Heart left ventricle (tissue), 16 donors: ENCODE measurements at places on chromosomes 1 and 21. TPM values are rescaled to one million over a fixed set of nuclear protein-coding genes. Genes with fewer than 3 reads are reported as not detected.

DNA sequence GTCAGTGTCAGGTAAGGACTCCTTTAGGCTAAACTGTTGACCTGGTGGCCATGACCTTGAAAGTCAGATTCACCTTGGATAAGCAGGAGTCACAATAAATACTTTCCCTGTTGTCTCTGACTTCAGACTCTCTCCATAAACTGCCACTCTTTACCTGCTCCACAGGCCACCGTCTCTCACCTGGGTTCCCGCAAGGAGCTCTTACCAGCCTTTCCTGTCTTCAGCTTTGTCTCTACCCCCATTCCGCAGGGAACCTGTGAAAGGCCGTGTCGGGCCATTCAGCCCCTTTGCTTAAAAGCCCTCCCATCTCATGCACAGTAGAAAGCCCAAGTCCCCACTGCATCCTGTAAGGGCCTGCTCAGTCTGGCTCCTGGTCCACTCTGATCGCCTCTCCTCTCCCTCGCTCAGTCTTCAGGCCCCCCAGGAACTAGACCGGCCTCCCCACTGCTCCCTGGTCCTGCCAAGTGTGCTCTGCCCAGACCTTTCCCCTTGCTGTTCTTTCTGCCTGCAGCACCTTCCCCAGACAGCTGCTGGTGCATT is 79.5 kb downstream of the ACTL8 start:
- H3K4me3 ChIP-seq: no peak overlapping the region
- no peaks in the 10 kb centered on the region for H3K4me1 ChIP-seq
- no peaks in the 10 kb centered on the region for H3K27me3 ChIP-seq

Gene DPH2
- 26.0 TPM for total RNA-seq

GRCh38 chr1:77659879-77660593 is 22.4 kb downstream of the ZZZ3 start:
- H3K4me3 ChIP-seq: no peak overlapping the region
- H3K36me3 ChIP-seq: no peaks in the 10 kb centered on the region
- peaks cover 15% of the 10 kb centered on the region for H3K4me1 ChIP-seq
- no peak for DNase-seq
- no peak overlapping the region for H3K27ac ChIP-seq

- H3K36me3 ChIP-seq: no peaks in the 10 kb centered on the region
- no peaks in the 10 kb centered on the region for H3K27me3 ChIP-seq
- H3K4me3 ChIP-seq: no peak overlapping the region
These were observed 3.8 kb upstream of the S100B start for GRCh38 chr21:46608672-46609111.

Gene TBCE
- total RNA-seq: 15.2 TPM

Gene FTCD
- total RNA-seq: 1.2 TPM

DNA sequence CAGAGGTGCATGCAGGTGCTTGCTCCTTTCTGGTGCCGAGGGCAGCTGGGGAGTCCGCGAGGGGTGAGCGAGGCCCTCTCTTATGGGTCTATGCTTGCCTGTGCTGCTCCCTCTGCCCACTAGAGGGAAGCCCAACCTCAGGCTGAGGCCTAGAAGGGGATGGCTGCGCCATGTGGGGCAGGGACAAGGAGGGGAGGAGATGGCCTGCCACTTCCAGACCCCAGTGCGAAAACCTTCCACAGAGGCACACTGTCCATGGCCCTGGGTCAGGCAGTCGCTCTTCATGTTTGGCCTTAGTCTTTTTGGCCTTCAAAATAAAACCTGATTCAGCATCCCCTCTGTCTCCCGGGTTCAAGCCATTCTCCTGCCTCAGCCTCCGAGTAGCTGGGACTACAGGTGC is 14.0 kb downstream of the RHBG start:
- H3K27me3 ChIP-seq: peaks cover 6% of the 10 kb centered on the region
- no peak overlapping the region for H3K27ac ChIP-seq
- peaks cover 2% of the 10 kb centered on the region for H3K4me1 ChIP-seq
- no peaks in the 10 kb centered on the region for H3K36me3 ChIP-seq
- no peak overlapping the region for H3K4me3 ChIP-seq

DNA sequence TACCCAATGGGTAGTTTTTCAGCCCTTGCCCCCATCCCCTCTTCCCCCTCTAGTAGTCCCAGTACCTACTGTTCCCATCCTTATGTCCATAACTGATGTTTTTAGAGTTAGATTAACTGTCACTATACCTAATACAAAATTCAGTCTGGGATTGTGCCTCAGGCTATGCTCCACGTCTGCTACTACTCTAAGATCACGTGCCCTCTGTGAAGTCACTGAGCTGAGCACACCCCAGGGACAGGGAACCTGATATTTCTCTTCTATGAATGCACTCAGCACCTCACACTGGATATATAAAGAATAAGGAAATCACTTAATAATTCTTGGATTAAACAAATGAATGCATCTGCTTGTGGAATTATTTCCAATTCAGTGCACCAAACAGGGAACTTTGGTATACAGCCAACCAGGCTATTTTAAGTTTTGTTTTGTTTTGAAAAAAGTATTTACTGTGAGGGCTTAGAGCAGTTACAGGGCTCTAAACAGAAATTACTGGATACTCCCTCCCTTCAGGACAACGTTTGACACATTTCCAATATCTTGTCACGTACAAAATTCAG is 307.9 kb downstream of the SMYD3 start:
- no peaks in the 10 kb centered on the region for H3K4me1 ChIP-seq
- no peaks in the 10 kb centered on the region for H3K27me3 ChIP-seq
- H3K4me3 ChIP-seq: no peak overlapping the region
- no peak overlapping the region for H3K27ac ChIP-seq

DNA sequence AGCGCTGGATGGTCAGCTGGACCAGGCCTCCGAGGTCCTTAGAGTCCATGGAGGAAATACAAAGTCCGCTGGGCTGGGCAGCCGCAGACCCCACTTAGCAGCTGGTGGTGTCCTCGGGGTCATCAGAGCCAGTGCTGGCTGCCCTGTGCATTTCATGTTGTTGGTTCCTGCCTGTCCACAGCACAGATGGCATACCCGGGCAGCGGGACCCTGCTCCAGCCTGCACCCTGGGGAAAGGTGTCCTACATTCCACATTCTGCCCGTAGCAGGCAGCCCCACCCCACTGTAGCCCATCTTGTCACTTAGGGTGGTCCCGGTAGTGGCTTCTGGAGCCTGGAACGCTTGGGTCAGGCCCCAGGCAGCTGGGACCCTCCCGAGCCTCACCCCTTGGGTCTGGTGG is 19.8 kb downstream of the PRKCZ start:
- no peaks in the 10 kb centered on the region for H3K36me3 ChIP-seq
- H3K4me3 ChIP-seq: no peak overlapping the region
- no peak for DNase-seq
- no peaks in the 10 kb centered on the region for H3K4me1 ChIP-seq
- H3K27ac ChIP-seq: no peak overlapping the region

Gene CD52
- total RNA-seq: 3.1 TPM

DNA sequence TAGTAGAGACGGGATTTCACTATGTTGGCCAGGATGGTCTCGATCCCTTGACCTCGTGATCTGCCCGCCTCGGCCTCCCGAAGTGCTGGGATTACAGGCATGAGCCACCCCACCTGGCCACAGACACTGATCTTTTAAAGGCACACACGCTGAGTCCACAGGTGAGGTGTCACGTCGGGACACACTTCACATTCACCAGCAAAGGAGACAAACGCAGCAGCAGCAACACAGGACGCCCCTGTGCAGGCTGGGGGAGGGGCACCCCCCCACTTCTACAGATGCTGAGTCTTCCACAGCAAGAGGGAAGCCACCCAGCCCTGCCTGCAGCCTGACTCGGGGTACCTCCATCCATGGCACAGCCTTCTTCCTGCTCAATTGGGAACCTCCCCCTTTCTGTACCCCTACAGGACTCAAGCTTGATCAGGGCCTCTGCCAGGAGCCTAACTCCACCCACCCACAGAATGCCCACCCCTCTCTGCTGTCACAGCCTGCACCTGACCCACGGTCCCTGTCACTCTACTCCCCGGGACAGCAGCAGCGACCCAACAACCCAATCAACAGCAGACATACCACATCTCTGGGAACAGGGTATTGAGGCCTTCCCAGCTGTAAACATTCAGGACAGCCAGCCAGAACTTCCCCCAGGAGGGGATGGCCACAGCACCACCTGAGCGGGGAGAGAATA is 9.5 kb downstream of the LSS start:
- H3K36me3 ChIP-seq: peaks cover 44% of the 10 kb centered on the region
- H3K4me1 ChIP-seq: no peaks in the 10 kb centered on the region
- no peaks in the 10 kb centered on the region for H3K27me3 ChIP-seq
- DNase-seq: no peak
- H3K27ac ChIP-seq: no peak overlapping the region
- no peak overlapping the region for H3K4me3 ChIP-seq

Gene RCSD1
- total RNA-seq: 28.2 TPM

GRCh38 chr1:150961756-150962155 is 12.9 kb downstream of the CERS2 start:
- peaks cover 3% of the 10 kb centered on the region for H3K4me1 ChIP-seq
- no peak overlapping the region for H3K4me3 ChIP-seq
- H3K27me3 ChIP-seq: no peaks in the 10 kb centered on the region
- peaks cover 100% of the 10 kb centered on the region for H3K36me3 ChIP-seq
- no peak overlapping the region for H3K27ac ChIP-seq

DNA sequence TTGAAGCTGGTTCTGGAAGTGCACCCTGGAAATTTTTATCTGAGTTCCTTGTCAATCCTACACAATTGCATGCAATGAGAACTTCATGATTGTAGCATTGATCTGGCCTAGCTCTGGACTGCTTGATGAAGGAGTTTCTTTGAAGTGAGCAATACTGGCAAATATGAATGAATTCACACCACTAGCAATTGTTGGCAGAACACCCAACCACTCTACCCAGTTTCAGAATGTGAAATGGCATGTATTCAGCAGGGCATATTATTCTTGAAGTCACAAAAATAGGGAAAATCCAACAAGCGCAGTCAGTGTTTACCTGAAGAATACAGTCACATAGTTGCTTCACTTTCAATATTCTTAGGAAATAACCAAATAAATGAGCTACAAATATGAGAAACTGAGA is 57.3 kb downstream of the RGS5 start:
- no peak for DNase-seq
- no peaks in the 10 kb centered on the region for H3K4me1 ChIP-seq

Gene IL20
- not detected for total RNA-seq

DNA sequence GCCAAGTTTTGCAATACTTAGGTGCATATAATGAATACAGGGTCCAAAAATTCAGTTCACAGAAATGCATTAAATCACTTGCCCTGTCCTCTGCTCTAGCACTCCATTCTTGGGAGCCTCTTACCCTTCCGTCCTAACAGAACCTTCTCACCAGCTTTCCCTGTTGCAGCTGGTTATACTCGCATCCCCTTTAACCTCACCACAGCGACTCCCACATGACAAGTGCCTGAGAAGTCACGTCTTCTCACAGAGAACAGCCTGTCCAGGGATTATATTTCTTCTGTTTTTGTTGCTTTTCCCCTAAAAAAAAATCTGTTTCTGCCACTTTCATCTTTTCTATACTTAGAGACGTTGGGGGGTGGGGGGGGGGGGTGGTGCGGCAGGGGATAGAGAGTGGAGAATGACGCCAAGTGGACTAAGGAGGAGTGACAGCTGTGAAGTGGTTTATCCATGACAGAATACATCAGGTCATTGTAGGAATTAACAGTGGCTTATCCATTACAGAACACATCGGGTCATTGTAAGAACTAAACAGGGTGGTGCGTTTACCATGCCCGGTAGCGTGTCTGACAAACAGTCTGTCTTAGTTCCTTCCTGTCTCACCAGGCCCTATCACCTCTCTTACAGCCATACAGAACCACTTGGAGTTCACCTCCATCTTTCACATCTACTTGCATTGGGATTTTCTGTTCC is 117.6 kb downstream of the UBE2U start:
- H3K36me3 ChIP-seq: no peaks in the 10 kb centered on the region
- DNase-seq: no peak
- no peak overlapping the region for H3K4me3 ChIP-seq
- H3K27me3 ChIP-seq: no peaks in the 10 kb centered on the region
- H3K27ac ChIP-seq: no peak overlapping the region

Gene LMOD1
- total RNA-seq: 10.5 TPM

DNA sequence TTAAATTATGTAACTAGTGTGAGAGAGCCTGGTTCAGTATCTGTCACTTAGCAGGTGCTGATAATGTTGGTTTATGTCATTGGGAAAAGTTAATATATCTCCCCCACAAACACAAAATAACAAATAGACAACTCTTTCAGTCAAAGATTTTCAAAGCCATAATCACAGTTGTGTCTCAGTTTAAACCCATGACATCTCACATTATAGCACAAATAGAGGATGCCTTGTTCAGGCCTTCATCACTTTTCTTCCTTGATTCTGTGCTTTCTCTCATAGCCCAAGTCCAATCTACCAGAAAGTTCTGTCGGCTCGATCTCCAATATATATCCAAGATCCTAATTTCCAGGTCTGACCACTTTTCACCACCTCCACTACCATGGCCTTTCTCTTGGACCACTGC is 6.2 kb upstream of the EPS15 start:
- H3K4me3 ChIP-seq: no peak overlapping the region
- no peaks in the 10 kb centered on the region for H3K4me1 ChIP-seq
- no peaks in the 10 kb centered on the region for H3K36me3 ChIP-seq
- no peak for DNase-seq
- no peak overlapping the region for H3K27ac ChIP-seq
